ENCODE measurements at places on chromosomes 2 and 18.

- ATAC-seq = peak; percentile 18
These were observed 420 bp downstream of the PIGN start for GRCh38 chr18:62186499-62186773.

DNA sequence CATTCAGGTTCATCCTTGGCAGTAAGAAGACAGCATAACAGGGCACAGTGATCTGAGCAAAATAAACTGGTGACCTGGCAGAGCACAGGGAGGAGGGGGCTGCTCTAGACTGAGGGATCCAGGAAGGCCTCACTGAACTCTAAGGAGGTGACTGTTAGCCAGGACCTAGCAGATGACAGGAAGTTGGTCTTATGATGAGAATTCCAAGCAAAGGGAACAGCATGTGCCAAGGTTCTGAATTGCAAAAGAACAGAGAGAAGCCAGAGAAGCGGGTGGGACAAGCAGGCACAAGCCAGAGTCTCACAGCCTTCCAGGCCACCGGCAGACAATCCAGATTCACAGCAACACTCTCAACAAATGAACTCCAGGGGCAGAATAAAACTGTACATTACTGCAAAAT lies 152.7 kb upstream of the PTPRM start:
- ATAC-seq = no peak

DNA sequence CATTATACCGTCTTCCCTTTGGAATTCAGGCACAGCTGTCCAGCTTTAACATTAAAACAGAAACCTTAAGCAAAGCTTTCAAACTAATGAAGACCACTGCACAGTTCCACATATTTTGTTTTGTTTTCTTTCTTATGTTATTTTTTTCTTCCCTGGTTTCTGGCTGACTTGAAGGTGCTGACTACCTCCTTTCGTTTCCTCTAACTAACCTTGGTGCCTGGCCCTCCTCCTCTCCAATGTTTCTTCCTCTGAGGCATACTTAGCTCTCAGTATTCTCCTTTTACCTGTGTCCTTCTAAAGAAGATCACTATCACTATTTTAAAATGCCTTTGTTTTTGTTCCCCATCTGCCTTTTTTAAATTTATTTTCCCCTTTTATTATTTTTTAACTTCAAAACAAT lies 433.3 kb upstream of the SPHKAP start:
- ATAC-seq = no peak

- ATAC-seq = no peak
These were observed 104.6 kb upstream of the KLHL29 start for GRCh38 chr2:23280401-23280800.

DNA sequence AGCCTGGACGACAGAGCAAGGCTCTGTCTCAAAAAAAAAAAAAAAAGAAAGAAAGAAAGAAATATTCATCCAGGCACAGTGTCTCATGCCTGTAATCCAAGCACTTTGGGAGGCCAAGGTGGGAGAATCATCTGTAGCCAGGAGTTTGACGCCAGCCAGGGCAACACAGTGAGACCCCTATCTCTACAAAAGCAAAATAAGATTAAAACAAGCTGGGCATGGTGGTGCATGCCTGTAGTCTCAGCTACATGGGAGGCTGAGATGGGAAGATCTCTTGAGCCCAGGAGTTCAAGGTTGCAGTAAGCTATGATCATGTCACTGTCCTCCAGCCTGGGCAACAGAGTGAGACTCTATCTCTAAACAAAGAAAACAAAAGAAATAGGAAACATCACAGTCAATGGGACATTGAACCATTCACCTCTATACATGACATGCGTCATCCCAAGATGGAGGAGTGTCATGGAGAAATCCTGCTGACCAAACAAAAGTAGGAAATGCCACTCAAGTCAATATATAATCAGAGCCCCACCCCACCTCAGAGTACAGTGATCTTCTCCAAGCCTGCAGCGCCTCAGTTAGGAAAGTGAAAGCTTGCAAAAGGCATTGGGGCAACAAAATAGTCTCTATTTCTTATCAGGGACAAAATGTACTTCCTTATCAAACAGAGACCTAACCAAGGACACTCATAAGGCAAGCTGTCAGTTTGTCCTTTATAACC lies 9.8 kb downstream of the FEV start:
- ATAC-seq = no peak

DNA sequence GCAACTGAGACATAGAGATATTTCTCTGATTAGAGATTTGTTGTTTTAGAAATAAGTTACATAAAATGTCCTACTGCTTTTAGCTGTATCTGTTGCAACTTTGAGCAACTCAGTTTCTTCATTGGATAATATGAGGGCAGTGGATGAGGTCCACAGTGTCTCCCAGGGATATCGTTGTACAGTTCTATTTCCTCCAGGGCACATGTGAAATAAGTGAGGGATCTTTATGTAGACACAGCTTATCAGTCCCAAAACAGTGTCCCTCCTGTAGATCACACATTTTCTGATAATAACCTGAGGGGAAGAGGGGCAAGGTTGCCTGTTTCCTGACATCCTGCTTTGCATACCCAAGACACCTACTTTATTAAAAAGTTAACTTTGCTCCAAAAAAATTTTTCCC lies 1231.2 kb upstream of the ZEB2 start:
- no peak for ATAC-seq

DNA sequence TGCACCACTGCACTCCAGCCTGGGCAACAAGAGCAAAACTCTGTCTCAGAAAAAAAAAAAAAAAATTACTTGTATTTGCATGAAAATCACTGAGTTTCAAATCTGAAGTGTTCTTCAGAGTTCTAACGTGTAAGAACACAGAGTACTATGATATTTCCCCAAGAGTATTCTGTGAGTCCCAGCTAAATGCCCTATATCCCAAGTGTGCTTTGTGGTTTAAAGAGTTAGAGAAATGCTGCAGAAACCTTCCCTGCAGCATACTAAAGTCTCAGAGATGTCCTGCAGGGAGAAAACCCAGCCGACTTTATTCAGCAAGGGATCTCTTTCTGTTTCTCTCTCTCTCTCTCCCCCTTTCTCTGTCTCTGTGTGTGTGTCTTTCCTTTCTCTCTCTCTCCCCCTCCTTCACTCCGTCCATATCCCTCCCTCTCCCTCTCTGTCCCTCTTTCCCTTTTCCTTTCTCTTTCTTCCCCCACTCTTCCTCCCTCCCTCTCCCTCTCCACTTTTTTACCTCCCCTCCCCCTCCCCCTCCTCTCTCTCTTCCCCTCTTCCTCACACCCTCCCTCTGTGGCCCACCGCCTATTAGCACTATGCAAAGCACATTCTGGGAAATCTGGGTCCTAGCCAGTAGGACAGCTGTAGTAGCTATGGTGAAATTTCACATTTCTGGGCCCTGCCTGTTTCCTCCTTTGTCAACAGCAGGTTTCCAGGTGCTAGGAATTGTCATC lies 54.2 kb downstream of the ACTR2 start:
- no peak for ATAC-seq

DNA sequence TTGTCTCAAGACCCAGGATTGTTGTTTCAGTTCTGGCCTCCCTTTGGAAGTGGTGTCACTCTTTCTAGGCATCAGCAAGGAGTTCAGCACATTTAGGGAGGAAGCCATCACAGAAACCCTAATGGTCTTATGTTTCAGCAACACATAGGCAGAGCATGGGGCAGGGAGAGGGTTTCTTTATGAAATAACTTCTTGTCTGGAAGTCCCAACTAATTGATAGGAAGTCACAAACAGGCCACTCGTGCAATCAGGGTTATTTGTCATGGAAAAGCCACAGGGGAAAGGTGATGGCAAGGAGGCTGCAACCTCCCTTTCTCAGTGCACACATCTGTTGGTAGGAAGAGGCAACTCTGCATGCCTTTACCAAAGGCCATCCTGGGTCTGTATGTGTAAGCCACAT lies 103.0 kb downstream of the BCL11A start:
- no peak for ATAC-seq

- no peak for ATAC-seq
These were observed 111.0 kb upstream of the SALL3 start for GRCh38 chr18:78868330-78869316.

- no peak for ATAC-seq
These were observed 14.4 kb downstream of the MTHFD2 start for GRCh38 chr2:74212702-74213410.

DNA sequence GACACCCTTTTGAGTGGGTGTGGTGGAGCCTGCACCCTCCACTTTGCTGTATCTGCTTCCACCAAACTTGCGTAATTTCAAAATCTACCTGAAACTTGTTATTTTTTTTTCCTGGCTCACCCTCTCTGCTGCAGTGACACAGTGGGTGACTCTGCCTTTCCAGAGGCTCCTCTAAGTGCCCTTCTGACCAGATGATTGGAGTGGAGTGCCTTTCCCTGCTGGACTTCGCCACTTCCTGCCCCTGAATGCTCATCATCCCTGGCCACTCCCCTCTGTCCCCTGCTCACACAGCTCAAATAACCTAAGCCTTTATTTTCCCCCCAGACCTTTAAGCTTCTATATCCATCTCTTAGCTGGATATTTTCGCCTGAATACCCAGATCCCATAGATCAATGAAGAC lies 777.5 kb upstream of the ID2 start:
- no peak for ATAC-seq

GRCh38 chr2:222418739-222419138 lies 5.6 kb upstream of the SGPP2 start:
- ATAC-seq = no peak

- ATAC-seq = no peak
These were observed 66.7 kb upstream of the SLC14A2 start for GRCh38 chr18:45548614-45549013.

GRCh38 chr2:130150181-130151144 lies 5.6 kb upstream of the CCDC74B start:
- no peak for ATAC-seq

GRCh38 chr18:48723016-48723415 lies 184.2 kb downstream of the CTIF start:
- ATAC-seq = no peak

- no peak for ATAC-seq
These were observed 215.7 kb downstream of the ANAPC1 start for GRCh38 chr2:111668274-111668616.

DNA sequence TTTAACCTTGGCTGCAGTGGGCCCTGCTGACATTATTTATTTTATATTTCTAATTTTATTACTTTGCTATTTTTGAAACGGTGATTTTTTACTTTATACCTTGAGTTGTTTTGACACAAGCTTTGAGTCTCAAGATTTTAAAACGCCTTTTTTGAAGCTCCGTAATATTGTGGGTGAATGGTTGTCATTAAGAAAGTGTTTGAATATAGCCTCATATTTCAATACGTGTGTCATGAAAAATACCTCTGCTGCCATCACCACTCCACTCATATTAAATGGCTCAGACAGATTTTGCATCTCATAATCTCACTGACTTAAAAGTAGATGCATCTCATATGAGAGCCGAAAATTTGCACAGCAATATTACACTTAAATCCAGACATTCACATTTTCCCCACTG lies 106.6 kb downstream of the CTNNA2 start:
- no peak for ATAC-seq

GRCh38 chr2:40896358-40896757 lies 444.5 kb upstream of the SLC8A1 start:
- peak; percentile 68 for ATAC-seq

DNA sequence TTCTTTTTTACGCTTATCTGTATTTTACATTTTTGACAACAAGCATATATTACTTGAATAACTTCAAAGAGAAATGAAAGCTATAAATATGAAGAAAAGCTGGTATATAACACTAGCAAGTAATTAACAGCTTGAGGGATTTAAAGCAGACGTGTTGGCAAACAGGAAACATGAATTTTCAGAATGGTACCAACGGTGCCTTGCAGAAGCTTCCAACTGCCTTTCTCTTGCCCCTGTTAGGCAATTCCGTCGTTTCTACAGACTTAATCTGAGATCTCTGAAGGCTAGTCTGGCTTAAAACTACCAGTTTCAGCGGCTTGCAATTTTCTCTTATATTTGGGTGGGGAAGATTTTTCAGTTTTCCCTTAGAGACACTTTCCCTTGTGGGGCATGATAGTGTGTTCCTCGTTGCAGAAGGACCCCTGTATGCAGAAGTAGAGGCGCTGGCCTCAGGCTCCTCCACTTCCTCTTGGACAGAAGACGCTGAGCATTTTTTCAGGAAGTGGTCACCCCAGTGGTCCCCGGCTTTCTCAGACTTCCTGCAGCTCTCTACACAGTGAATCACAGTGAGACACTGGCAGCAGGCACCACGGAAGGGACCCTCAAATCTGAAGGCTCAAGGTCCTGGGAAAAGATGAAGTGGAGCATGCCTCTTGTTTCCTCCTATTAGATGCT lies 56.2 kb upstream of the SLC16A14 start:
- no peak for ATAC-seq

GRCh38 chr18:48191494-48191893 lies 217.7 kb downstream of the ZBTB7C start:
- ATAC-seq = no peak

DNA sequence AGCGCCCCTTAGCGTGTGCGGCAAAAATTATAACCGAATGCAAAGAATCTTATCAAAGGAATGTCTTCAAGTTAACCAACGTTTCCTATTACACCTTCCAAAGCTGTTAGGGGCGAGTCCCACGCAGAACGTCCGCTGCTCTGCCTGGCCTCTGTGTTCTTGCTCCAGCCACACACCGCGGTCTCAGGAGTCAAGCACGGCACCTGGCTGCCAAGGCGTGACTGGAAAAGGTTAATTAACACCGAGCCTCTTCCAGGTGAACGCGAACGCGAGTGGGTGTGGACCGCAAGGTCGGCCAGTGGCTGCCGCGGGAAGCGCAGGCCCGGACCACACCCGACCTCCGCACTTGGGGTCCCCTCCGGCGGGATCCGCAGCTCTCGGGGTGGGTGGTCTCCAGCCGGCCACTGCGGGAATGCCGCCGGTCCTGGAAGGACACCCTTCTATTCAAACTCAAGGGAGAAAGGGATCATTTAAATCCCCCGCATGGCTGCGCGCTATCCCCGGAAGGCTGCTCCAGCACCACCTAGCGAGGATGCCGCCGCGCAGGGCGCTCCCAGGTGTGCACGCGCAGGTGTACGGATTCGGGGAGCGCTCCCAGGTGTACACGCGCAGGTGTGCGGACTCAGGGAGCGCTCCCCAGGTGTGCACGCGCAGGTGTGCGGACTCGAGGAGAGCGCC lies 830 bp downstream of the CYB5A start:
- no peak for ATAC-seq

DNA sequence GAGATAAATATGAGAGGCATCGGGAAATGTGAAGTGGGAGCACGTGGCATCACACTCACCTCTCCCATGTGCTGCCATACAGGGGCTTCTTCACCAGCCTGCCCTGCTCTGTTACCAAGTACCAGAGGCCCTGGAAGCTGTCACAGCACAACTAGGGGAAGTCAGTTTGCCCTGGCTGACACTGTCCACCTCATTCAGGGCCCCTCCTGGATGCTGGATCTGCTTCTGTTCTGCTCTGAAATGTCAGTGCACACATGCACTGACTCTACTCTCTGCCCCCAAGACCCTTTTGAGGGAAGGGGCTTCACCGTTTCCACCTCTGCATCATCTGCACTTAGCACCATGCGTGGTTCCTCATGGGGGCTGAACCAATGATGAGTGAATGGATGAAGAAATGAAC lies 311.1 kb downstream of the EN1 start:
- ATAC-seq = no peak

- peak; percentile 47 for ATAC-seq
These were observed 214.4 kb upstream of the DSEL start for GRCh38 chr18:67730886-67731285.

GRCh38 chr18:38427234-38427633 lies 861.6 kb upstream of the CELF4 start:
- ATAC-seq = no peak

- no peak for ATAC-seq
These were observed 65.9 kb downstream of the PHLPP1 start for GRCh38 chr18:62781262-62781661.

GRCh38 chr2:45650851-45651414 lies 542 bp upstream of the PRKCE start:
- ATAC-seq = peak; percentile 82

- peak; percentile 63 for ATAC-seq
These were observed 62.5 kb downstream of the SLC4A3 start for GRCh38 chr2:219689676-219690628.
